ENCODE measurements at places on chromosomes 1 and 21.

- no peak for DNase-seq
Observed at GRCh38 chr1:236147521-236148469, 5.5 kb downstream of the GPR137B start.

- DNase-seq: no peak
Observed at GRCh38 chr1:167630568-167631385, 745 bp downstream of the RCSD1 start.

- no peak for DNase-seq
Observed at GRCh38 chr1:20072771-20073170, 2.8 kb downstream of the PLA2G5 start.

- no peak for DNase-seq
Observed at GRCh38 chr21:40404396-40404800, 442.6 kb downstream of the DSCAM start.

GRCh38 chr1:15245593-15246360 is 1.2 kb upstream of the FHAD1 start:
- no peak for DNase-seq

DNA sequence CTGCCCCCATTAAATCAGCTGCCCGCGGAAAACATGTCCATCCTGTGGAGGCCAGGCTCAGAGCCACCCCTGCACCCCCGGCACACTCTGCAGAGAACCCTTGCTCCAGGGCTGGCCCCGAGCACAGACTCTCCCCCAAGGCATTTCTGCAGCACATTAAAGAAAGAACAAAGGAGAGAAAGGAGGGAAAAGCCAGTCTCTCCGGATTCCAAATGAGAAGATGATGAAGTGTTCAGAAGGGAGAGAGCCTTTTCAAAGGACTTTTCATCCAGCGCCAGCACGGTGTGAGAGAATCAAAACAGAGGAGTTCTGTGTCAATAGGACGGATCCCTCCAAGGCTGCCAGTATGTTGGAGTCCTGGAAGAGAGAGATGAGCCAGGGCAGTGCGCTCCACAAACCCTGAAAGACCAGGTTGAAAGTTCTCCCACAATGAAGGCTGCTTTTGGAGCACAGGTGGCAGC is 498.3 kb downstream of the NPHP4 start:
- DNase-seq: no peak

DNA sequence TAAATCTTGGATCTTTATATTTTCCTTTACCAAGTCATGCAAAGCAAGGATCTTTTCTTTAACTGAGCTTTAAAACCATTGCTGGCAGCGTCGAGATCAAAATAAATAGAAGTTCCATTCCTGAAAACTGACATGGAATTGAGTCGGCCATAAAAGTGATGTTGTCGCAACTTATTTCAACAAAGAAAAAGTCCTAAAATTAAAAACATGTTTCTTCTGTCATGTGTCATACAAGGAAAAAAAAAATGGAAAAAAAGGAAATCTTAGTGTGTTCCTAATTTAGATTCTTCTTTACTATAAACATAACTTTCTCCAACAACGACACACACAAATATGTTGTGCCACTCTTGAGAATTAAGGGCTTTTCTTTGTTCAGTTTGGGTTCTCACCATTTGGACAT is 34.9 kb downstream of the GREM2 start:
- no peak for DNase-seq

- DNase-seq: no peak
Observed at GRCh38 chr1:187696073-187696472, 867.3 kb downstream of the PLA2G4A start.

DNA sequence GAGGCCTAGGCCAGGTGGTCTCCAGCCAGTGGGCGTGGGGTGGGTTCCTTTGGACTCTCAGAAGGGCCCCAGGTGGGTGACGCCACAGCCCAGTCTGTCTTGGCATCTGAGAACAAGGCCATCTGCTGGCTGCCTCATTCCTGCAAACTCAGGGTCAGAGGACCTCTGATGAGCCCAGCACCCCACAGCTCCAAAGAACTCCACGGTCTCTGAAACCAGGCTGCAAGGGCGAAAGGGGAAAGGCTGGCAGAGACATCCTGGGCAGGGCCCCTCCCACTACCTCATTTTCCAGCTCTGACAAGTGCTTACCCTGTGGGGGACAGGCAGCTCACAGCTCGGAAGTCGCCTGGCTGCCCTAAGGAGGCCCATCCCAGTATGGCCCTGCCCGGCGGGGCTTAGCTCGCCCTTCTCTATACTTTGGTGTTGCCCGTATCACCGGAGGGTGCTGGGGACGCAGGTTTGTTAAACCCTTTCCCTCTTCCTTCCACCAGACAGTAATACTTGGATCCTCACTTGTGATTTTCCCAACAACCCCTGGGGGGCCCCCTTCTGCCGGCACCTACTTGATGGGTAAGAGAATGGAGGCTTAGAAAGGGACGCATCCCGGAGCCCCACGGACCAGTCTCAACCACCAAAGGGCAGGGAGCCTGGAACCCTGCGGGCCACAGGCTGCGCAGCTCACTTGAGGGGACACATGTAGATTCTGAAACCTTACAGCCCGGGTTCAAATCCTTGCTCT is 10.9 kb upstream of the EDN2 start:
- DNase-seq: peak; percentile 35

DNA sequence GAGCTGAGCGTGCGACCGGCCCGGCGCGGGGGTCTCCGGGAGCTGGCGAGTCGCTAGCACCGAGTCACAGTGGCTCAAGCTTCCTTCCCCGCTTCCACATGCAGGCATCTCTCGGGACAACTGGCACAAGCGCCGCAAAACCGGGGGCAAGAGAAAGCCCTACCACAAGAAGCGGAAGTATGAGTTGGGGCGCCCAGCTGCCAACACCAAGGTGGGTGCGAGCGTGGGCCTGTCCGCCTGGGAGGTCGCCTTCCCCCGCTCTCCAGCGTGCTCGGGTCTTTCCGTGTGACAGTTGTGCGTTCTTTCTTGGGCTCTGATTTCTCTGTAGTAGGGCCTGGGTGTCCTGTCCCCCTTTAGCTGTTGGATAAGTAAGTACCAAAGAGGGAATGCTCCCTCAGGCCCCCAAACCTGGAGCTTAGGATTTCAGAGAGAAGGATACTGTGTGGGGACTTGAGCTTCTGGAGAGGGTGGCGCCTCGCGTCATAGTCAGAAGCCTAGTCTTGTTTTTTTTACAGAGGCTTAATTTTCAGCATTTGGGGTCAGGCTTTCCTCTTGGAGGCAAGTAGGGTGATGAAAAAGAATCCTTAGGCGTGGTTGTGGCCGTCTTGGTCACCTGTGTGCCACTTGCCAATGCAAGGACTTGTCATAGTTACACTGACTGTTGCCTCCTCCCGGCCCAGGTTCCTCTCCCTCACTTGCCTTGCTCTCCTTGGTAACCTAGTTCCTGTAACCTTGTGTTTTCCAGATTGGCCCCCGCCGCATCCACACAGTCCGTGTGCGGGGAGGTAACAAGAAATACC is 790 bp downstream of the RPS8 start:
- DNase-seq: no peak

DNA sequence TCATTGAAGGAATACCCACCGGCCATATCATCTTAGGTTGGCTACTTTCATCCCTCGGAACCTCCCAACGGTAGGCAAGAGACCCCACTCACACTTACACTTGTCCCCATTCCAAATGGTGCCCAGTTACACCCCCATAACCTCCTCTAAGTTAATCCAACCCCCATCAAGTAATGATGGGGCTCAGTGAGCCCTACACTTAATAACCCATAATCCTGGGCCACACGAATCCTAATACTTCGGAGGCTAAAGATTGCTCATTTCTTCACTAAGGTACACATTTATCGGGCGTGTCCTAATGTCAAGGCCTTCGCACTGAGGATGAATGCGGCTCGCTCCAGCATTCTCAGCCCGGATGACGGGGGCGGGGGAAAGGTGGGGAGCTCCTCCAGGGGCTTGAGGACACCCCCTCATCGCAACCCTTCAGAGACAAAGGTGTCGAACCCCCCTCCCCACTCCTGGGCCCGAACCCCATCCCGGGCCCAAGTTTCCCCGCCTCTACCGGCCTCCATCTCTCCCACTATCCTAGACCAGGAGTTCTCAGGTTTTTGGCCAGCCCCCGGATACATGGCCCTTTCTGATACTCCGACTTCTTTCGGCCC is 435 bp downstream of the ILF2 start:
- DNase-seq: no peak

DNA sequence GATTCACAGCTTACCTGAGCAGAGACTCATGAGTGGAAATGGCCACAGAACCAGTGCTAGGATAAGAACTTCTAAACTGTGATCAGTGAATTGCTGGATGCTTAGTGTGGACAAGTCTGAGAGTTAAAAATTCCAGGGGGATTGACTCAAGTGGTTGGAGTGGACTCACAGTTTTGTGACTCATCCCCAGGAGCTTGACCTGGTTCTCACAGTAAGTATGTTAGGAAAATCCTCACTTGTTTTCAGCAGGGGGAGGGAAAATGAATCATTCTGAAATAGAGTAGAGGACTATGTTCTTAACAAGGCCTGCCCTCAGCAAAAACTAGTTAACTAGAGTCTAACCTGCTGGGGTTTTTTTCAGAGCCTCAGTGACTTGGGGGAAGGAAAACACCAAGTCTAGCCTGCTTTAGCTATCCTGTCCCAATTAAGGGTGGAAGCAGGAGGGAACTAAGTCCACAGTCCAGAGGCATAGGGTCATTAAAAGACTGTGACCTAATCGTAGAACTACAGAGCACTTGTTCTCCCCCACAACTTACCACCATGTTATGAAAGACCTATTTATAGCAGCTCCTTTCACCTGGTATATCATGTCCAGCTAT is 6.1 kb upstream of the CDC73 start:
- DNase-seq: peak; percentile 49

DNA sequence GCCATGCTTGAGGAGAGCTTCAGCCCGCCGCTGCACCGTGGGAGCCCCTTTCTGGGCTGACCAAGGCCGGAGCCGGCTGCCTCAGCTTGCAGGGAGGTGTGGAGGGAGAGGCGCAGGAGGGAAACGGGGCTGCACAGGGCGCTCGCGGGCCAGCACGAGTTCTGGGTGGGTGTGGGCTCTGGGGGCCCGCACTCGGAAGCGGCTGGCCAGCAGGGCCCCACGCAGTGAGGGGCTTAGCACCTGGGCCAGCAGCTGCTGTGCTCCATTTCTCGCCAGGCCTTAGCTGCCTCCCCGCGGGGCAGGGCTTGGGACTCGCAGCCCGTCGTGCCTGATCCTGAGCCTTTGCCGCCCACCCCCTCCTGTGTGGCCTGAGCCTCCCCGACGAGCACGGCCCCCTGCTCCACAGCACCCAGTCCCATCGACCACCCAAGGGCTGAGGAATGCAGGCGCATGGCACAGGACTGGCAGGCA is 1554.0 kb downstream of the KCNT2 start:
- no peak for DNase-seq

- DNase-seq: no peak
Observed at GRCh38 chr1:14466006-14466405, 132.5 kb upstream of the KAZN start.

DNA sequence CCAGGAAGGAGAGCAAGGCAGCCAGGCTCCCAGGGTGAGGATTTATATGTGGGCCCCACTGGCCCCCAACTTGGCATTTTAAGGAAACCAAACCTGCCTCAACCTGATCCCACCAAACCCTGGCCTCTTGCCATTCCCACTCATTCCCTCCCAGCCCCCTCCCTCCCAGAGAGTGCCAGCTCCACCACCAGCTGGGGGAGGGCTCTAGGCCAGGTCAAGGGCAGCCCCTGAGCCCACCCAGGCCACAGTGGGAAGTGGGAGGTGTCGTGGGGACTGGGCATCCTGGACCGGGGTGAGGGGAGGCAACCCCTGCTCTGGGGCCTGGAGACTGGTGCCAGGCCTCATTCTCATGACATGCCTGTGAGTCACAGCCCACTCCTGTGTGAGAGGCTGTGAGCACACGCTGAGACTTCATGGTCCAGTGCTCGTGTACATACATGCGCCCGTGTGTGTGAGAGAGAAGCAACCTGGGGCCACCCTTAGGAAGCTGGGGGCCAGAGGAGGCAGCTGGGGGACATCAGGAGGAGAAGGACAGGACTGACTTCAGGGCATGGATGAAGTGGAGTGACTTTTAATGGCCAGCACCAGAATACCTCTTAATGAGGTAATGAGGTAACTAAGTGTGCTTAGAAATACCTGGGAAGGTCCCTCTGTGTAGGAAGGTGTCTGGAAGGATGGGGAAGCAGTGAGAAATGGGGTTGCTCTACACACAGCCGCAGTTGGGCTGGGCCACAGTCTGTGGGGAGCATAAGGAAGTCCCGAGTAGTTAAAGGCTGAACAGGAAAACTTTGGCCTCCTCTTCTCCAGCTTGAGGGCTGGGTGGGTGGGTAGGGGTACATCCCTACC is at the start of gene S100A2:
Gene S100A2, minus strand, starts transcription at position 316 of the 846 bp plus-strand sequence. CDS start 1,967 bp downstream, outside the sequence.
- peak; percentile 54 for DNase-seq

GRCh38 chr1:116668277-116668676 is 744 bp upstream of the IGSF3 start:
- DNase-seq: no peak

DNA sequence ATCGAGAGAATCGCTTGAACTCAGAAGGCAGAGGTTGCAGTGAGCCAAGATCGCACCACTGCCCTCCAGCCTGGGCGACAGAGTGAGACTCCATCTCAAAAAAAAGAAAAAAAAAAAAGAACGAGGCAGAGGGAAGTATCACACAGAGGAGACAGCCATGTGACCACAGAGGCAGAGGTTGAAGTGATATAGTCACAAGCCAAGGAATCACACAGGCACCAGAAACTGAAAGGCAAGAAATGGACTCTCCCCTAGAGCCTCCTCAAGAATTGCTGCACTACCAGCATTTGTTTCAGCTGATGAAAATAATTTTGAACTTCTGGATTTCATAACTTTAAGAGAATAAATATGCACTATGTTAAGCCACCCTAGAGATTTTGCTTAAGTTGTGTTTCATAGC is 459.6 kb downstream of the PTPRC start:
- no peak for DNase-seq

DNA sequence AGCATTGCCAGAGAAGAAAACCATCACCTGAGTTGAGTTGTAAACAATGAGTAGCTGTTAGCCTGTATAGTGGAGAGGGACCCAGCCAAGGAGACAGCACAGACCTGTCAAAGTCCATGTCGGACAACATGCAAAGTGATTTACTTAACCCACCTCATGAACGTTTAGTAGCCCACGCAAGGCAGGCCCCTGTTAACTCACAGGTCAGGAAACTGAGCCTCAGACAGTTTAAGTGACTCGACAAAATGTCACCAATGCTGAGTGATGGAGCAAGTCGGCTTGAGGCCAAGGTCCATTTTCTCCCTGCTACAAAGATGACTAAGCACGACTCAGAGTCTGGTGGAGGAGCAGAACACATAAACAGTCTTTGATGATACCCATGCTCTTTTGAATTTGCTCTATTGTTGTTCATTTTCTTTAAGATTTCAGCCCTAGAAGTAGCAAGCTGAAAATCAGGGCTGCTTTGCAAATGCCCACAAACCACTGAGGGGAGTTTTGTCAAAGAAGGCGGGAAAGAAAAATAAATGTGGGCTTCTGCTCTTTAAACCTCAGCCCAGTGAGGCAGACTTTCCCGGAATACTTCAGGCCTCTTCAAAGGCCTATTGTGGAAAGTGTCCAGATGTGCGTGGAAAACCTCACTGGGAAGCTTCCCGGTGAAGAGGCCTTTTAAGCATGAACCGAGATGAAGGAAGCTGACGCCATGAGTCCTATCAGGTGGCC is 83.8 kb upstream of the HOOK1 start:
- DNase-seq: peak; percentile 88

All from SK-MEL-5 (cell line).